ENCODE measurements at places on chromosomes 6 and 20.

DNA sequence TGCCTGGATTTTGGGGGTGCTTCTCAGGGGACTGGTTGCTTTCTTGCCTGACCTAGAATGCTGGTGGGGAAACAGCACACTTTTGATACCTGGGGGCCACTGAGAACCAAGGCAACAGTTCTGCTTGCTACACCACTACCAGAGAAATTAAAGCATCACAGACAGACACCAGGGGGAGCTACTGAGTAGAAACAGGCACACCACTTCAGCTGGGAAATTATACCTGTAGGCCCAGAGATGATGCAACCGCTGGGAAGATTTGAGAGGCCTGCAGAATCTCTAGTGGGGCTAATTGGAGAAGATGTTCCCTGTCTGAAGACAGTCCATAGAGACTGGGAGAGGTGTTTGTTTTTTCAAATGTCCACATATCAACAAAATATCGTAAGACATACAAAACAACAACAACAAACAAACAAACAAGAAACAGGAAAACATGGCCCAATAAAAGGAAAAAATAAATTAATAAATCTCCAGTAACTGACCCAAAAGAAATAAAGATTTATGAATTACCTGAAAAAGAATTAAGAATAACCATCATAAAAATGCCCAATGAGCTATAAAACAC is 129.4 kb upstream of the RIN2 start:
- DNase-seq: peak; percentile 20

- no peak for DNase-seq
These were observed 610.4 kb upstream of the IMPG1 start for GRCh38 chr6:76682842-76683241.

GRCh38 chr6:114176726-114177125 is 166.1 kb downstream of the HS3ST5 start:
- DNase-seq: no peak

- DNase-seq: peak; percentile 66
These were observed 73.8 kb upstream of the ISM1 start for GRCh38 chr20:13147071-13147963.

- DNase-seq: peak; percentile 86
These were observed 20.2 kb downstream of the LEMD2 start for GRCh38 chr6:33768644-33769120.

DNA sequence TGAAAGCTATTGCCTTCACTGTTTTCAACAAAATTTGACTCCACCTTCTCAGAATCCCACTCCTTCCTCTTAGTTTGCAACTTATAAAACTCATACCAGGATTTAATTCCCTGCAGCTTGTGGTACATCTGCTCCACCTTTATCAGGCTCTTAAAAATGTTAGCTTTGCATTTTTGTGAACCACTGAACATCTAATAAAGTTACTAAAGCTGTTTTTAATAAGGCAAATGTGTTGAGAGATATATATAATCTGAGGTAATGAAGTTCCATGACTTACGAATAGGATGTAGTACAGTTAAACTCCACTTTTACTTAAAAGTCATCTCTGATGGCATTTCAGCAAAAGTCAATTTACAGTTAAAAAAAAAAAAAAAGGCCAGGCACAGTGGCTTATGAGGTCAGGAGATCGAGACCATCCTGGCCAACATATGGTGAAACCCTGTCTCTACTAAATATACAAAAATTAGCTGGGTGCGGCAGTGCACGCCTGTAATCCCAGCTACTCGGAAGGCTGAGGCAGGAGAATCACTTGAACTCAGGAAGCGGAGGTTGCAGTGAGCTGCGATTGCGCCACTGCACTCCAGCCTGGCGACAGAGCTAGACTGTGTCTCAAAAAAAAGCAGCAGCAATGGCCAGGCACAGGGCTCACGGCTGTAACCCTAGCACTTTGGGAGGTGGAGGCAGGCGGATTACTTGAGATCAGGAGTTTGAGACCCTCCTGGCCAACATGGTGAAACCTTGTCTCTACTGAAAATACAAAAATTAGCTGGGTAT is 106.2 kb downstream of the KIF13A start:
- no peak for DNase-seq

- no peak for DNase-seq
These were observed 90.5 kb upstream of the PRSS16 start for GRCh38 chr6:27156874-27157458.

GRCh38 chr6:119800526-119800925 is 451.0 kb upstream of the MAN1A1 start:
- DNase-seq: peak; percentile 15

- DNase-seq: no peak
These were observed 16.6 kb upstream of the MAP7 start for GRCh38 chr6:136566851-136567250.

DNA sequence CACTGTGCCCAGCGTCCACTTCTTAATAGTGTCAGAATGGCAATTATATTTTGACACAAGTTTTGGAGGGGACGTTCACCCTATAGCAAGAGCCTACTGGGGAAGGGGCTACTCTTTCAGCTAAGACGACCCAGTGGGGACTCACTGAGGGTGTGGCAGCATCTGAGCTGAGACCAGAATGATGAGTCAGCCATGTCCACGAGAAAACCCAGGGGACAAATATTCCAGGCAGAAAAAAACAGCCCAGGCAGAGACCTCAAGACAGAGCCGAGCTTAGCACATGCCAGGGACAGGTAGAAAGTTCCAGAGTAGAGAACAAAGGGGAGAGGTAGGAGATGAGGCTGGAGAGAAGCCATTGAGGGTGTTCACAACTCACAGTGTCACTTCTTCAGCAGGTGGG is 11.2 kb downstream of the CNBD2 start:
- no peak for DNase-seq

GRCh38 chr20:48171626-48172356 is 386.5 kb upstream of the SULF2 start:
- DNase-seq: no peak
